ENCODE measurements at places on chromosomes 4 and X.

DNA sequence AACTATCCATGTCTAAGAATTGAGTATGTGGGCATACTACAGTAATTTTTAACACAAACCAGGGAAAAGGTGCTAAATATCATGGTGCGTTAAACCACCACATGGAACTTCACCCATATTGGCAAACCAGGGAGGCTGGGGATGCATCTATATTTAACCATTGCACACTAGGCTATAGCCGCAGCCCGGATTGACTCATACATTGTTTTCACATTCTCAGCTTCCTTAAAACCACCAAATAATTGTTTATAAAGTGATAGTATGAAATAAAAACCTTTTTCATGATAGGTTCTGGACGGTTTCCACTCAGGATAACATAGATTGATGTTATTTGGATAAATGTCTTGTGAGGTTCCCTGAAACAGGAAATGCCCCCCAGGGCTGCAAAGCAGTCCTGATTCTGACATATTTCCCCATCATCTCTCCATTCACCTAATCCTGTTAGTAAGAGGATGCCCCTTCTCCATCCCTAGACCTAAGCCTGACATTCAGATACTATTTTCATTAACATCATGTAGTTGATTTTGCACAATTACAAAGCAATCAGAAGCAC, 7.9 kb downstream of the COL25A1 start:
- no peak for ATAC-seq

DNA sequence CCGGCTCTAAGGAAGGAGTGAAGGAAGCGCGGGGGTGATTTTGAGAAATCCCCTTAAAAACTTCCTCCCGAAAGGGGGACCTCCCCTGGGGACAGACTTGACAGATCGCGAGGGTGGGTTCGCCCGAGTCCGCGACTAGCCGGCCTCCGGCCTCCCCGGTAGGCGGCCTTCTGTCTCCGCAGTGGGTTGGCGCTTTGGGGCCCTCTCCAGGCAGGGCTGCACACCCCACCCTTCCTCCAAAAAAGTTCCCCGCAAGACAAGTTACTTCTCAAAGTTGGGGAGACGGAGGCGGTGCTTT, 24.8 kb downstream of the HOPX start:
- peak; percentile 27 for ATAC-seq

- no peak for ATAC-seq
Observed at GRCh38 chr4:7813674-7814073, 126.0 kb downstream of the AFAP1 start.

DNA sequence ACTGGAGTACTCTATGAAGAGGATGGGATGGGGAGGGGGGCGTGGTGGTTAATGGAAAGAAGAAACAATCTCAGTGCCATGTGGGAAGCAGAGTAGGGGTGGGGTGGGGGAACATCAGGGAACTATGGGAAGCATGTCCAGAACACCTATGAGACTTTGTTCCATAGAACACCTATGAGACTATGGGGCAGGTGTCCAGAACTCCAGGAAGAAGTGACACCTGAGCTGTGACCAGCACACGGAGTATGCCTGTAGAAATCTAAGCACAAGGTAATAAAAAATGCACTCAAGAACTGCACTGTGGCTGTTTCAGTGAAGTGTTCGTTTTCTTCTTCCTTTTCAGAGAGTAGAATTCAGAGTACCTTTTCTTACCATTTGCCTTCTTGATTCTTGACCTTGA, 704.8 kb upstream of the TENM3 start:
- no peak for ATAC-seq

GRCh38 chrX:78622831-78623230, 36.3 kb downstream of the RTL3 start:
- ATAC-seq, result no peak

Data from SK-N-SH treated with all-trans-retinoic acid at 6 μM for 48 hours (cell line).